ENCODE measurements at places on chromosomes 11 and 22.

DNA sequence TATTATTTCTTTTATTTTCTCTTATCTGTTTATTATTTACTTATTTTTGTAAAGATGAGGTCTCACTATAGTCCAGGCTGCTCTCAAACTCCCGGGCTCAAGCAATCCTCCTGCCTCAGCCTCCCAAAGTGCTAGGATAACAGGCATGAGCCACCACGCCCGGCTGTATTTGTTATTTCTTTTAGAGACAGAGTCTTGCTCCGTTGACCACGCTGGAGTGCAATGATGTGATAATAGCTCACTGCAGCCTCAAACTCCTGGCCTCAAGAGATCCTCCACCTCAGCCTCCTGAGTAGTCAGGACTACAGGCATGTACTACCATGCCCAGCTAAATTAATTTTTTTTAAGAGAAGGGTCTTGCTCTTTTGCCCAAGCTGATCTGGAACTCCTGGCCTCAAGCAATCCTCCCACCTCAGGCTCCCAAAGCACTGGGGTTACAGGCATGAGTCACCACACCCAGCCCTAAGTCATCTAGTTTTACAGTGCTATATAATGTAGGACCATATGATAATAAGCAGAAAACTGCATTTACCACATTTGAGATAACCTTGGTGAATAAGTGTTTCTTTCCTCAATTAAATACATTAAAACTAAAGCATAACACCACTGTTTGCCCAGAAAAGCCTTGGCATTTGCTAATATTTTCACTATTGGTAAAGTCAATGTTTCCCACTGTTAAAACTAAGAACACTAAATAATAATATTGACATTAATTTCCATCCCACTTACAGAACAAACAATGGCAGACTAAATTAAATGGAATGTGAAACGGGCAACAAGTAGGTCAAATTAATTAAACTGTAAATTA, 127.5 kb downstream of the SIK3 start:
- no peak for DNase-seq

DNA sequence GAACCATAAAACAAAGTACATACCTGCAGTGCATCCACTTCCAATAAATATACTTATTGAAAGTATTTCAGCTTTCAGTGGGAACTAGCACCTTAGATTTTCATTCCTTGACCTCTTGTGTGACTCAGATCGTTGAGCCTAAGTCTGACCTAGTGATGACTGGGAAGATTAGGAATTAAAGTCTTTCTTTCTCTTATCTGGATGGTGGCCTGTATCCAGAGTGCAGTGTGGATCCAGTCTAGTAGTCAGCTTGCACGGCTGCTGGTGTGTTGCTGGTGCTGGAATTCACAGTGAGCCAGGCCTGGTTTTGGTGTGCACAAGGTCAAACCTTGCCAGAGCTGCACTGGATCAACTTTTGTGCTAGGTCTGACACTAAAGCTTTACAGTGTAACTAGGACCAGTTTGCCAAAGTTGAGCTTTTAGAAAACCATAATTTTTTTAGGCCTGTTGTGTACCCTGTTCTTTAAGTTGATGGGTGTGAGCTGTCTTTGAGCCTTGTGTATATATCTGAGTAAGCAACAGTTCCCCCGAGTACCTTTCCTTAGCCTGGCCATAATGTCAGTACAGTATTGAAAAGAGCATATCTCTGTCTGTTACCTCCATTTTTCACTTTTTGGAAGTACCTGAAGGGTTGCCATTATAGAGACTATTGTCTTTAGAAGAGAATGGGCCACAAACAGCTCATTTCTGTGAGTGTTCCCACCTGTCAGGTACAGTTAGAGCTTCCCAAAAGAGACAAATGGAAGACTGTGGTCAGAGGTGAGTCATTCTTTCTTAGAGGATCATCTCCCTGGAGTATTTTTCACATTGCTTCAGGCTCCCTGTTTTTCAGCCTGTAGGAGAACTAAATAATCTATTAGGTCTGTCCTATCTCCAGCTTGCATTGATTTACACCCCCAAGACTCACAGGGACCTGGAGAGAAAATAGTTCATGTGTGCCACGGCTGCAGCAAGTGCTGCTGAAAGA, 89.8 kb downstream of the ALX4 start:
- no peak for DNase-seq

DNA sequence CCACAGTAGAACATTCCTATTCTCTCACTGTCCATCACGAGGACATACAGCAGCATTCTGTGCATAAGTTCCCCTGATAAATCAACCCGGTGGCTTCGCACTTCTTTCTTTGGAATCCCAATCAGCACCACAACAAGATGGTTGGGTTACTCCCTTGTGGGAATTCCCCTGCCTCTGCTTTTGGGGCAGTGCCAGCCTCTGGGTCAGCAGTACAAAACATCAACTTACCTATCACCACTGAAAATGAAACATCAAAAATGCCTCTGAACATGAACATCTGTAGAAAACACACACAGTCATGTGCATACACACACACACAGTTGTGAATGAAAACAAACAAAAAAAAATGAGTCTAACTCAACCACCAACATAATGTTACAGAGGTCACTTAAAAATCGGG, 79.3 kb downstream of the KCNA4 start:
- DNase-seq, result no peak

DNA sequence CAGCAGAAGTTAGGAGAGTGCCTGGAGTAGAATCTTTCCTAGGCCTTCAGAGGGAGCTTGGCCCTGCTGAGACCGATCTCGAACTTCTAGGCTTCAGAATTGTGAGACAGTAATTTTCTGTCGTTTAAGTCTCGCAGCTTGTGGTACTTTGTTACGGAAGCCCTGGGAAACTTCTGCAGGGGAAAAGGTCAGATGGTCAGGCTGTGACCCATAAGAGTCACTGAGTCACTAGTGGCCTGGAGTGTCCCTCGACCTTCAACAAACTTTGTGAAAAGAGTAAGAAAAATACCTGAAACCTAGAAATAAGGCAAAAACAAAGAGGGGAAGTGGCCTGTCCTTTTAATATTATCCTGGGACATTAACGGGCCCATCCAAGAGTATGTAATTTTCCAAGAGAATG, 34.6 kb downstream of the CSNK2A3 start:
- DNase-seq, result no peak

GRCh38 chr11:126925321-126926093, 75.1 kb downstream of the KIRREL3 start:
- DNase-seq, result no peak

DNA sequence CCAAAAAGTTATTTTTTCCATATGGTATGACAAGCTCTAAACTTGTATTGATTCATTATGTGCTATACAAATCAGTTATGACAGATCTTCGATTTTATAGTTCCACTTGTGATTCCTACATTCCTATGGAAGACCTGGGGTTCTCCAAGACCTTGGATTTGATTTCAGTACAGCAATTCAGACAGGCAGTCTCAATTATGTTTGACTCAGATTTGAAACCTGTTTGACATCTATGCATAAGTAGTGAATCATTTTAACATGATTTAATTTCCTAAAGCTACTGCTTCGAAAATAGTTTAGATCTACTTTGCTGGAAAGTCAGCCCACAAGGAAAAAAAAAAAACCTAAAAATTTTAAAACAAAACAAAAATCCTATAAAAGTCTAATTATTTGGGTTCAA, 820.4 kb downstream of the LUZP2 start:
- DNase-seq, result no peak

GRCh38 chr22:34045311-34045710, 125.0 kb upstream of the LARGE1 start:
- DNase-seq, result no peak

DNA sequence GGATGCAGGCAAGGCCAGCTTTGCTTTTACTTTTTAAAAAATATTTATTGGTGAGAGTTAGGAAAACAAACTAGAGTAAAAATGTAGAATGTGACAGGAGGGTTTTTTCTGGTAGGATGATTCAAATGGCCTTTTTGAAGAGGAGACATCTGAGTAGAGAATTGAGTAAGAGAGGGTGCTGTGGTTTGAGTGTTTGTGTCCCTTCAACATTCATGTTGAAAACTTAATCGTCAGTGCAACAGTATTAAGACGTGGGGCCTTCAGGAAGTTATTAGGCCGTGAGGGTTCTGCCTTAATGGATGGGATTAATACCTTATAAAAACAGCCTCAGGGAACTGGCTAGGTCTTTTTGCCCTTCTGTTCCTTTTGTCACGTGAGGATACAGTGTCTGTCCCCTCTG, 288.8 kb upstream of the C11orf87 start:
- DNase-seq, result no peak

- DNase-seq, result no peak
Measured at GRCh38 chr11:96257036-96257435, 86.0 kb downstream of the MAML2 start.

DNA sequence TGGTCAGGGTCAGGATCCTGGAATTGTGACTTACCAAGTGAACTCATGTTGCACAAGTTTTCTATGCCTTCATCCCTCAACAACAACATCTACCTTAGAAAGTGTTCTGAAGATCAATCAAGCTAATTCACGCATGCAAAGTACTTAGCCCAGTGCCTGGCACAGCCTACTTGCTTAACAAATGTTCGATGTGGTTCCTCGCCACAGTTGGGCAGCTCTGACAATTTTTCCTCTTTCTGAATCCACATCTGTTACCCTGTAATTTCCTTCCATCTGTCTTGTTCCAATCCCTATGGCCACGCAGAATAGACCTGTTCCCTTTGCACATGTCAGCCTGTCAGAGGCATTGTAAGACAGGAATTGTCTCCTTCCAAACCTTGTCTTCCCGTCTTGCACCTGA, 1415.2 kb downstream of the TBC1D22A start:
- DNase-seq, result no peak

- DNase-seq, result no peak
Measured at GRCh38 chr11:64067230-64067993, 31.7 kb downstream of the FLRT1 start.

- DNase-seq, result no peak
Measured at GRCh38 chr11:15229069-15229468, 114.3 kb downstream of the INSC start.

DNA sequence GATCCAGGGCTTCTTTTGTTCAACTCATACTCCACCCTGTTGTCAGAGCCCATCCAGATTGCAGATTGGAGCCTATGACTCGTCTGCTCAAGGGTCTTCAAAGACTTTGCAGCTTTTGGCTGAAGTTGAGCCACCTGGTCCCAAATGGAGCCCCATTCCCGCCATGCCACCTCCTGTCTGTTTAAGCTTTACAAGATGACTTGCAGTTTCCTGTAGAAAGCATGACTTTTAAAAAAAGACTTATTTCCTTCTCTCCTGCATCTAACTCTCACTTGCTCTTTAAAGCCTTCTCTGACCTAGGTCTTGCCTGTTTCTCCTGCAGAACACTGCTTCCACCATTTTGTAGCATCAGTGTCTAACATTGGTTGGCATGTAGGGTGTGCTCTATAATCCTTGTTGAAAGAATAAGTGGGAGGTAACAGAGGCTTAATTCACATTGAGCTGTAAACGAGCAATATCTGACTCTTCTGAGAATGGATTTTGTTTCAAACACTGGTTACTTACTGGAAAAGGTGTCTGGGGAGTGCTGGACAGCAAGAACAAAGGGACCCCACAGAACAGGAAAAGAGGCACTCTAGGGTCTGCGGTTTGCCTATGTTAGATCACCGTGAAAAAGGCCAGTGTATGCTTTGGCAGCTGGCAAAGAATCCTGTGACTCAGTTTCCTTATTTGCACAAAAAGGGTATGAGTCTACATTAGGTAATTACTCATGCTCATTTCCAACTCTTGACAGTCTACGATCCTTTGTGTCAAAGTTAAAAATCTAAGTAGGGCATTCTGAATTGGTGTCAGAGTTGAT, 30.3 kb downstream of the NF2 start:
- no peak for DNase-seq

DNA sequence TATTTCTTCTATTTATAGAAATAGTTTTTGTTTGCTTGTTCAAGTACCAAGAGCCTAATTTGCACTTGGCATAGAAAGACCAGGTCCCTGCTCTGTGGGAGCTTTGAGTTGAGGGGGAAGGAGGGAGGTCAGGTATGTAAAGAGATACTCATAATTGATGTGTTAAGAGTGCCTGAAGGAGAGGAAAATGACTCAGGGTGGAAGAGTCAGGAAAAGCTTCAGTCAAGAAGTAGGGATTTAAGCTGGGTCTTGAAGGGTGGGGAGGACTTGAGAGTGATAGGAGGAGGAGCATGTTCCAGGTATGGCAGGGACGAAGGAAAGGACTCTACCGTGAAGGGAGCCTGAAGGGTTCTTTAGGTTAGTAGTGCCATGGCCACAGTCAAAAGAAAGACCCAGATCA, 9.0 kb downstream of the RBX1 start:
- DNase-seq, result no peak

DNA sequence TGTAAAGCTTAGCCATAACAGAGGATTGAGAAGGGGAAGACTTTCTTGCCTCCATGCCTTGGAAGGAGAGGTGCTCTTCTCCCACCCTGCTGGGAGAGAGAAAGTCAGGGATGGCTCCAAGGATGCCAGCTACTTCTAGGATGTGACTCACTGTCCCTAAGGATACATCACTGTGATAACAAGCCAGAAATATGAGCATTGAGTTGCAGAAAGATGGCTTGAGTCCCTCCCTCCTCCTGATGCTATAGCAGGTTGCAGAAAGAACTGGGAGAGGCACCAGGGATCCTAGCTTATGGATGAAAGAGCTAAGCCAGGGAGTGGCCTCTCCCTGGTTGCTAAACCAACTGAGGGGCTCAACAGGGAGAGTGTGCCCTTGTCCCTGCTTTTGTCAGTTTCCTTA, 27.8 kb upstream of the FJX1 start:
- DNase-seq, result no peak

DNA sequence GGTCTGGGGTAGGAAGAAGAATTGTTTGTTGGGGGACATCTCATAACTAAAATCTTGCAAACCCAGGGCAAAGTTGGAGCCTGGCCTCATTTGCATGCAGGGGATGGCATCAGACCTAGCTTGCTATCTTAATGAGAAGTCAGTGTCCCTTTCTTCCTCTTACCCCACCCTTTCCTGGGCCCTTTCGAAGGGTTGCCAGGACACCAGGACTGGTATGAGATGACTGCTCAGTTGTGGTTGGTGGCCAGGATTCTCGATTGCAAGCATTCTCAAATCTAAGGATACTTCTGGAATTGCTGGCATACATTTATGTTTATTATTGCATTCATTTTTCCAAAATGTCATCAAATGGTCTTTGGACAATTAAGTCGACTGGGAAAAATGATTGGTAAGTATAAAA, 131.0 kb downstream of the SLC1A2 start:
- no peak for DNase-seq

DNA sequence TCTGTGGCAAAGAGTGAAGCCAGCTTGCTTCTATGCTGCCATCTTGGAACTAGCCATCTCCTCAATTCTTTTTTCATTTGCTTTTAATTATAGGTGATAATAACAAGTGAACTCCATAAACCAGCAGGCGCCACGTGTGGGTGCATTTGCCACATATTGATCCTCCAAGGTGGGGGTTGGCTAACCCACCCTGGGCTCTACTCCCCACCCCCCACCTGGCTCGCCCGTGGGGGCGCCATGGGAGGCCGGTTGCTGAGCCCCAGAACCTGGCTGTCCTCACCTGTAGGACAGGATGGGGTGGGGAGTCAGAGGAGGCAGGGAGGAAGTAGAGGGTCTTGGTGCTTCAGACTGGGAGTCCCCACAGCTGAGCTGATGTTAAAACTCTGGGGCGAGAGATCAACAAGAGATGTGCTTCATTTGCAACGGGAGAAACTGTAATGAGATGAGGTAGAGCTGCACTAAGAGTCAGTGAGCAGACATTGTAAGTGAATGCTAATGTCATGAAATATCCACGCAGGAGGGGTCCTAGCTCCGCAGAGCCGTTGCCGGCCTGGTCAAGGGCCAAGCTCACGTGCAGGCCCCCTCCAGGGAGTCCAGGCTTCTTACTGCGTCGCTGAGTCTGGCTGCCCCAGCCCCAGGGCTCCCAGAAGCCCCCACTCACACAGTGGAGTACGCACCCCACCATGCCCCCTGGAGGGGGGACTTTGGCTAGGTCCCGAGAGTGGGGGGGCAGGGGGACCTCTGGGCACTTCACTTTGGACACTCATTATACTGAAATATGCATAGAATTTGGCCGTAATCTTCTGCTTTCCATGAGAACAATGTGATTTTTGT, 59.4 kb downstream of the BRD1 start:
- no peak for DNase-seq
